ENCODE measurements at places on chromosomes 4 and X.

- no peak for DNase-seq
Measured at GRCh38 chrX:129650821-129651510, 3.8 kb downstream of the APLN start.

DNA sequence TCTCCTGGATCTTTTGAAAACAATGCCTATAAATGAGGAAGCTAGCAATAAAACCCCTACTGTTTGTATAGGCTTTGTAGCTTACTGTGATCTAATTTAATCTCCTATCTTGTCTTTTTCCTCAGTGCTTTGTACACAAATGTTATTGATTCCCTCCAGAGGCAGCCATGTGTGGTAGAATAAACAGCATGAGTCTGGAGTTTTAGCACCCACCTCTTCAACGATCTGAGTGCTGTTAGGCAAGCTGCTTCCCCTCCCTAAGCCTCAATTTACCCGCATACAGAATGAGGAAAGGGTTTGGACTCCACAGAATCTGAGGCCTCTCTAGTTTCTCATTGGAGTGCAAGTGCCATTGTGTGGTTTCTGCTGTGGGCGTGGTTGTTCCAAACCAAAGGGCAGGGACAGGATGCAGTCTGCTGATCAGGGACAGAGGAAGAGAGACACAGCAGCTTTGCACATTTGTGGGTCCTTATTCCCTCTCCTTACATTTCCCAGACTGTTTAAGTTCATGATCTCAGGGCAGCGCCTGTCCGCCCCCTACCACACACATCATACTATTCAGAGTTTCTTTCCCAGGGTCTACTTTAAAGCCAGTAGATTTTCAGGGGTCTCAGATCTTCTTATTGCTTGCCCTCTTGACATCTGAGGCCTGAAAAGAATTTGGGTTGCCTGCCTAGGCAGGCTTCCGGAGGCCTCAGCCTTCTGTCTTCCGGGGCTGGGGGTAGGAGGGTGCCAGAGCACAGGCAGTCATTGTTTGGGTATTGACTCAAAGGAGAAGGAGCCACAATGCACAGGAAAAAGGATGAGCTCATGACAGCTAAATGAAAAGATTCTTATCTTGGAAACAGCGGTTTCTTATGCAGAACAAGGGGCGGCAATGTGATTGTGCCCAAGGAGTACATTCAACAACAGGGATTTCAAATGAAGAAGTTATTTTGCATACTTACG is 114.9 kb upstream of the TEX13D start:
- DNase-seq: no peak

- DNase-seq: no peak
Measured at GRCh38 chr4:20253735-20254409, 2.2 kb downstream of the SLIT2 start.

DNA sequence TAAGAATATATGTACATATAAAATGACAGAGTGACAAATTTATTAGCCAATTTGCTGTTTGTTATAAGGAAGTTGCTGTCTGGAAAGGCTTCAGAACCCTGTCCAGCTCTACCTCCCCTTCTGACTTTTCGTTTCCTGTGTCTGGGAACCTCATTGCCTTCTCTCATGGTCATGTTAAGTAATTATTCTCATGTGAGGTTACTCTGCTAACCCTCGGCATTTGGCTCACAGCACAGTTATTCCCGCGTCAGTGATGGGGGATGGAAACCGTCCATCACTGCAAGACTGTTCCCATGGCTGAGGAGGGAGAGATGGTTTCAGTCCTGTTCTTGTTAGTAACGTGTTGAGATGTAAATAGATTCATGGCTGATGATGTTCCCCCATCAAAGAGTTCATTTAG is 11.9 kb downstream of the EDNRA start:
- no peak for DNase-seq

DNA sequence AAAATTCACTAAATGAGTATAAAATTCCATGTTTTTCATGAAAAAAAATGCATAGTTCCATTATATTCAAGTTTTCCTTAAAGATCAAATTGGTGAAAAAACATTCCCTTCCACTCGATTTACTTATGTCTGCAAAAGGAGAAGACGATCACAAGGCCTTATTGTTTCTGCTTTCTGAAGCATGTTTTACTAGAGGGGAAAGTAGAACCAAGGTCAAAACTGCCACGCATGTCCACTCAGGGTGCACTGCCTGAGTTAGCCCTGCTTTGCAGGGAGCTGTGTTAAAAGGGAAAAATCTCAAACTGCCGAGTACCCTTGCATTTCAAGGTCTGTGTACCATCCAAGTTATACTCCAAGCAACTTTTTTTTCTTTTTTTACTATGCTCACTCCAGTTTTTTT is 57.2 kb downstream of the TRAPPC11 start:
- no peak for DNase-seq

DNA sequence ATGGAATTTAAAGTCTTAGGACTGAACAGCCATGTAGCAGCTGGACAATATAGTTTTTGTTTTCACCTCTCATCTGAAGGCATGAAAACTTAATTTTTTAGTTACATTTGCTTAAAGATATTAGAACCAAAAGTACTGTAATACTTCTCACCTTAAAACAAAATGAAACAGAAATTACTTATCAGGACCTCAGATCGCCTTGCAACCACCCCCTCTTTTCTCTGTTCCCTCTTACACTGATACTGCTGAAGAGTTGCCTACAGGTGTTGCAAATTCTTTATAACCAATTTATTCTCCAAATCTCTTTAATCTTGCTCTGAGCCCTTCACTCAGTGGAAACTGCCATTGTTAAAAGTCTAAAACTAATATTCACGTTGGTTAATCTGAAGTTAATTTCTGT is 145.0 kb downstream of the SPCS3 start:
- DNase-seq: no peak

DNA sequence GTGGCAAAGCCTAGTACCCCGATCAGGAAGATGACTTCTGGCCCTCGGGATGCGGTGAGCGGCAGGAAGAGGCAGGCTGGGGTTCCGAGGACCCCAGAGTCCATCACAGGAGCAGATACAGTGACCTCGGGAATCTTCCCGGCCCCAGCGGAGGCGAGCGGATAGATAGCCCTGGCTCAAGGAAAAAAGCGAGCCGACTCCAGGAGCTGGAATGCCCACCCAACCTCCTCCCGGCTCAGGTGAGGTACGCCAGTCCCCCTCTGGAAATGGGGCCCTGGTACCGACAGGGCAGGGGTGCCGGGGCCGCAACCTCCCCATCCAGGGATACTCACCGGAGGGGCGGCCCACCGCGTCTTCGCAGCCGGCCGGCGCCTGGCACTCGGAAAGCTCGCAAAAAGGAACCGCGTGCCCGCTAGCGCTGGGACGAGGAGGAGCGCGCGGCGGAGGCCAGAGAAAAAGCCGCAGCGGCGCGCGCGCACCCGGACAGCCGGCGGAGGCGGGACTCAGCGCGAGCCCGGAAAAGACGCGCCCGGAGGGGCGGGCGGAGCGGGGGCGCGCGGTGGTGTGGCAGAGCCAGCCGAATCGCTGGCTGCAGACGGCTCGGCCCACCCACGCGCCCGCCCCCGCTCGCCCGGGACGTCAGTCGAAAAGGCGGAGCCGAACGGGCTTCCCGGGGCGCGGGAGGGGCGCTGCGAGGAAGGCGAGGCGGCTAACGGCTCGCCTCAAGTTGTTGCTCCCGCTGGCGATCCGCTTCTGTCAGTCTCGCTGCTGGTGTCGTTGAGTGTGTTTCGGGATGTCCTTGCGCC is at the start of gene ACSL4:
ACSL4 (minus strand) TSS at position 451 of the 806 bp plus-strand sequence. CDS start 49,894 bp downstream, outside the sequence.
- peak; percentile 63 for DNase-seq

- DNase-seq: no peak
Measured at GRCh38 chr4:1239950-1240307, 9.0 kb downstream of the CTBP1 start.

- no peak for DNase-seq
Measured at GRCh38 chr4:24559889-24560288, 24.5 kb downstream of the DHX15 start.

All from stimulated activated CD8-positive, alpha-beta memory T cell treated with anti-CD3 and anti-CD28 coated beads, Interleukin-4, amount 100 ng/mL, for 1 hour (primary cell).